ENCODE measurements at places on chromosomes 5 and 9.

DNA sequence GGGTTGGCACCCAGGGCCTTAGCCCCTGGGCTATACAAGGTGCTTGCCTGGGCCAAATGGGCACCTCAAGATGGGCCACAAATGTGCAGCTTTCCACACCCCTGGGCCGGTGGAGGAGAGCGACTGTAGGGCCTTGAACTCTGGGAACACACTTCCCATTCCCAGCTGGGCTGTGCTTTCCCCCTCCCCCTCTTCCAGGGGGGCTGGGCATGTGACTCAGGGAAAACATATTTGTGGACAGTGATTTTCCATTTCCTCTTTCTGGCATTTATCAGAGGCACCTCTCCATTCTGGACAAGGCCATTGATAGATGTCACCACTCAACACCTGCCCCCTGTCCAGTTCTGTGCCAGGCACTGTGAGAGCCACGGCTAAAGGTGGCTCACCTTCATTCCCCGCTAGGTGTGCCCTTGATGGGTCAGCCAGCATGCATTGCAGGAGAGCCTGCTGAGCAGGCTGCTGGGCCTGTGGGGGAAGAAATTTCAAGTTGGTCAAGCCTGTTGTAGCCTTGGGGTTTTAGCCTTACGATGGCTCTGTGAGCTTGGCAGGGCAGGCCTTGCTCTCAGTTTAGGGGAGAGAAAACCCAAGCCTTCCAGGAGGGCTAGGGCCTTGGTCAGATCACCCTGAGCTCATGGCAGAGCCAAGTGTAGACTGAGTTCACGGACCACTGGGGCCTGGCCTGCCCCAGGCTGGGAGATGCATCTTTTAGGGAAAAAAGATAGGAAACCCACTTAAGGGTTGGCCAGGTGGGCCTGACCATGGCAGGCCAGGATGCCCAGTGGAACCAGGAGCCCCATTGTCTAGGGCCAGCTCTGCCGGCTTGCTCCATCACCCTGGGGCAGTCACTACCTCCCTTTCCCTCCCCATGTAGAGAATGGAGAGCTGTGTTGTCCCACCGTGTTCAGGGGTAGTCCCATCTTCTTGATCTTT is 113.9 kb downstream of the DAB2IP start:
- peak; percentile 77 for DNase-seq

DNA sequence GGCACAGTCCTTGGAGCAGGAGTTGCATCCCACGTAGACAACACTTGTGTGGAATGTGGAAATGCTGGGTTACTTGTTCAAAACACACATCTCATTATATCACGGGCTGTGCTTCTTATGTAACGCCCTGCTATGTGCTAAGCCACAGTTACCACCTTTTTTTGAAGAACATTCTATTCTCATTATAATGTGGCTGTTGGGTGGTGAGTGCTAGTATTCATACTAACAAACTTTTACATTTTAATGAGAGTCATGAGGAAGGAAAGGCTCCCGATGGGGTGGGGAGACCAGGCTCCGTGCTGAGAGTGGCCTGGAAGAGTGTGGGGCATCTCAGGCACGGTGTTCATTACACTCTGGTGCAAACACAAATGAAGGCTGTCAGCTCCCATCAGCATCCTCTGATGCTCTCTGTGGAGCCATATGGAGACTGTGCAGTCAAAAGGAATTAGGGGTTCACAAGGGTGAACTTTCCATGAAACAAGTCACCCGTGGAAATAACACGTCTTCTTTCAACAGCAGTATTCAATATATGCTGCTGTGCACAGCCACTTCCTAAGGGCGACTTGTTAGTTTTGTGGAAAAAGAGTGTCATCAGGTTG is 153.1 kb upstream of the RAPGEF1 start:
- no peak for DNase-seq

- peak; percentile 8 for DNase-seq
Observed at GRCh38 chr9:81680006-81680405, 9.3 kb downstream of the TLE1 start.

GRCh38 chr9:130414081-130414731 is 30.6 kb upstream of the ASS1 start:
- DNase-seq = no peak

GRCh38 chr9:124322618-124323432 is 65.1 kb downstream of the NEK6 start:
- no peak for DNase-seq

DNA sequence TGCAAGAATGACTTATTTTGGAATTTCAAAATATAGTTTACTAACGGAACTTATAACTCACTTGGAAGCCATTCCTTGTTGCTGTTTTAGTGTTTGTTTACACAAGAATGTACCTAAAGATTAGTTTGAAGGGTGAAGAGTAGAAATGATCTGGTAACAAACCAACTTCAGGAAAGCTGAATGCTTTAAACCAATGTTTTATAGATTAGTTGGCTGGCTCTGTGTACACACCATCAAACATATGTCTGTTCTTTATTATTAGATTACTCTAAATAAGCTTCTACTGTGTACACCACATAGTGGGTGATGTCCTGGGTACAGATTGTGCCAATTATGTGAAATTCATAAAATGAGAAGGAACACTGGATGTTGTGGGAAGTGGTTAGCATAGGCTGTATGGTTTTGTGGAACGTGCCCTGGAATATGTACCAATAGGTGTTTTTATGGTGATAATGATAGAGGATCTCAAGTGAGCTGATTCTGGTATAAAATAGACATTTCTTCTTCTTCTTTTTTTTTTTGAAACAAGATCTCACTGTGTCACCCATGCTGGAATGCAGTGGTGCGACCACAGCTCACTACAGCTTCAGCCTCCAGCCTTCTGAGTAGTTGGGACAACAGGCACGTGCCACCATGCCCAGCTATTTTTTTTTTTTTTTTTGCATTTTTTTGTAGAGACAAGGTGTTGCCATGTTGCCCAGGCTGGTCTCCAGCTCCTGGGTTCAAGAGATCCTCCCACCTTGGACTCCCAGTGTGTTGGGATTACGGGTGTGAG is 109.3 kb upstream of the DHFR start:
- DNase-seq = no peak

- DNase-seq = no peak
Observed at GRCh38 chr9:129280623-129281271, 102.7 kb upstream of the IER5L start.

Measured in C1 segment of cervical spinal cord (tissue), 14 donors.